ENCODE measurements at places on chromosomes 5 and 9. TPM values are rescaled to one million over a fixed set of nuclear protein-coding genes. Genes with fewer than 3 reads are reported as not detected.

The DDX46 gene
- polyA plus RNA-seq, result 50.1 TPM

The PLCXD3 gene
- not detected for polyA plus RNA-seq

The PFDN1 gene
- 74.2 TPM for polyA plus RNA-seq

The RLN1 gene
- polyA plus RNA-seq, result 1.1 TPM

The C9orf152 gene
- 0.07 TPM for polyA plus RNA-seq

The DOCK8 gene
- 12.5 TPM for polyA plus RNA-seq

The C6 gene
- not detected for polyA plus RNA-seq

The COL23A1 gene
- polyA plus RNA-seq, result 2.3 TPM
